ENCODE measurements at places on chromosomes 11 and 22.

GRCh38 chr11:25958045-25958444 is 373.9 kb upstream of the ANO3 start:
- DNase-seq, result no peak

GRCh38 chr11:30585892-30586250 is 282 bp downstream of the MPPED2 start:
- no peak for DNase-seq

- DNase-seq, result no peak
Measured at GRCh38 chr11:130122141-130122575, 37.4 kb upstream of the ST14 start.

- no peak for DNase-seq
Measured at GRCh38 chr11:68838572-68838964, 3.1 kb downstream of the CPT1A start.

- no peak for DNase-seq
Measured at GRCh38 chr11:106014620-106015019, 7.4 kb downstream of the MSANTD4 start.

DNA sequence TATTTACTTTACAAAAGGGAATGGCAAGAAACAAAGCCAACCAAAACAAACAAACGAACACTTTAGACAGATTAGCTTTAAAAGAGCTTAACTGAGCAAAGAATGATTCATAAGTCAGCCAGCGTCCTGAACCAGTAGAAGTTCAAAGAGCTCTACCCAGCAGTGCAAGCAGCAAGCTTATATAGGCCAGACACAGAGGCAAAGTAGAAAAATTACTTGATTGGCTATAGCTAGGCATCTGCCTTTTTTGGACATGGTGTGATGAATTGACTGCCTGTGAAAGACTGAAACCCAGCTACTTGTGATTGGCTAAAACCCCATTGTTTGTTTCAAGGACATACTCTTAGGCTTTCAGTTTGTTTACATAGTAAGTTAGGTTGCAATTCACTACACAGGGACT is 2120.0 kb upstream of the RAG2 start:
- no peak for DNase-seq

- DNase-seq, result no peak
Measured at GRCh38 chr11:38438091-38438490, 1840.1 kb upstream of the RAG2 start.

GRCh38 chr11:118068206-118068944 is 8.5 kb upstream of the TMPRSS4 start:
- DNase-seq, result no peak

GRCh38 chr11:68002938-68003845 is 705 bp downstream of the UNC93B1 start:
- peak; percentile 15 for DNase-seq

- no peak for DNase-seq
Measured at GRCh38 chr11:81203876-81204275, 1529.8 kb downstream of the FAM181B start.

DNA sequence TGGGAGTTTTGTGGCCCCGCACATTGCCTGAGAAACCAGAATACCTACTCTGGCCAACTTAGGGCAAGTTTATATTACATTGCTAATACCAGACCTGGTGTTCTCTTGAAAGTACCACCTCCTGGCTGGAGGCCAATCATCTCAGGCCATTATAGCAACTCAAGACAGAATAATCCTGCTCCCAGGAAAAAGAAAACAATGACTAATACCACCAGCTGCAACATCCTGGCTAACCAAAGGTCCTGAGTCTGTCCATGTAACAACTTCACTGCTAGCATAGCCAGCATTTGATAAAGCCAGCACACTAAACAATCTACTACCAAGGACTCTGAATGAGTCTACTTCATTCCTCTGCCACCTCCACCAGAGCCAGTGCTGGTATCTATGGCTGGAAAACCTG is 1298.7 kb upstream of the CNTN5 start:
- no peak for DNase-seq

GRCh38 chr11:57133366-57134038 is 48.3 kb upstream of the LRRC55 start:
- DNase-seq, result no peak
